ENCODE measurements at places on chromosomes 2 and 18. TPM values are rescaled to one million over a fixed set of nuclear protein-coding genes. Genes with fewer than 3 reads are reported as not detected.

Gene REG3A
- not detected for total RNA-seq

Gene RGPD4
- not detected for total RNA-seq

Gene NBAS
- 22.9 TPM for total RNA-seq

Gene COL4A4
- 0.45 TPM for total RNA-seq

DNA sequence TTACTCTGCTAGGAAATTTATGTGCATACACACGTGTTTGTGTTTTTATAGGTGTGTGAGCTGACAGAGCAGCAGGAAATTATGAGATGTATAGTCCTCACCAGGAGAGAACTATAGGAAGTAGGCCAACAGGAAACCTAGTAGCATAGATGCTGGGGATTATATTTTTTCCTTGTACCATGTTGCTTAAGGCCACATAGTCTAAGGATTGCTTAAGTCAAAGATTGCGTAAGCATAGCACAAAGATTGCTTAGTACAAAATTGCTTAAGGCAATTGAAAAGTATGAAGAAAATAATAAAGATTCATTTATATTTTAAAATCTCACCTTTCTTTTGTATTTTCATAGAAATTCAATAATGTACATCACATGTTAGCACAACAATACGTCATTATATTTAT is 18.7 kb upstream of the CCDC102B start:
- no peak for DNase-seq

DNA sequence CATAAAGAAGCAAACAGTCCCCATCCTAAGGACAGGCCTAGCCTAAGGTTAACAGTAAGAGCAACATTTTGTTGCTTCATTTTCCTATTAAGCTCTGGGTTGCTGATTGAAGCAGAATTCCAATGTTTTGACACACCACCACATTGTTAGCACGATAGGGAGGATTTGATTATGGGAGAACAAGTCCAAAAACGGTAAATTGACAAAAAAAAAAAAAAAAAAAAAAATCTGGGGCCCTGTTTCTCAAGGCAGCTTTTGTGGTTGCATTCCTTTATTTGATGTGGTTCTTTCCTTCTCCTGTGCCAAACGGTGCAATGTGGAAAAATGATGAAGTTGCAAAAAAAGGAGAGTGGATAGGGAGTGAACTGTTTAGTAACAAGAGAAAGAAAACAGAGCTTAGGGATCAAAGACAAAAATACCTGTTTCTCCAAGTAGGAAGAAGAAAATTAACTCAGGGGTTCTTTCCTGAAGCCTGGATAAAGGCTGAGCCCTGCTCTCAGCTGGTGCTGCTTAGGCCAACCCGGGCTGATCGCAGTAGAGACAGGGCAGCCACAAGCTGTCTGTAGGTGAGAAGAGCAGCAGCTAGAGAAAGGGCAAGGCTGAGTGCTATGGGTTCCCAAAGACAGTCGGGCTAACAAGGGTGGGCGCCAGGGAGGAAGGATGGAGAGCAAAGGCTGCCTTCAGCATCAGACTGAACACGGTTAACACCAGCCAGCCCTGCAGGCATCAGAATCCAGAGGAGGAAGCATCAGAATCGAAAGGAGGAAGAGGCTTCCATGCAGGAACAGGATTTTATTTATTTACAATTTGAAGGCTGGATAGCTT is 167.8 kb upstream of the FOSL2 start:
- no peak for DNase-seq

DNA sequence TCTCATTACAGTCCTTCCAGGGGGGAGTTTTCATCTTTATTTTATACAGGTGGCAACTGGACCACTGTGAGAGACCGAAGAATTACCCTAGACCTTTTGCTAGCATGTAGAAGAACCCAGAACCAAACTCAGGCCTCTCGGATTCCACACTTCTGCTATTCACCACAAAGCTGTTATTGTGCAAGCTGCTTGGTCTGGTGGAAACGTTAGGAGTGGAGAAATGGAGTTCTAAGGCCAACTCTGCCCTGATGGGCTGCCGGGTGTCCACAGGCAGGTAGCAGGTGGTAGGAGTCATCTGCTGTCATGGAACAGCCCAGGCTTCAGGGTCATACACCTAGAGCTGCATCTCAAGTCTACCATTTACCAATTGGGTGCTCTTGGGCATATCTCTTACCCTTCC is 218.8 kb downstream of the BCL11A start:
- DNase-seq, result no peak

GRCh38 chr2:167960089-167960747 is 287.2 kb downstream of the STK39 start:
- no peak for DNase-seq

DNA sequence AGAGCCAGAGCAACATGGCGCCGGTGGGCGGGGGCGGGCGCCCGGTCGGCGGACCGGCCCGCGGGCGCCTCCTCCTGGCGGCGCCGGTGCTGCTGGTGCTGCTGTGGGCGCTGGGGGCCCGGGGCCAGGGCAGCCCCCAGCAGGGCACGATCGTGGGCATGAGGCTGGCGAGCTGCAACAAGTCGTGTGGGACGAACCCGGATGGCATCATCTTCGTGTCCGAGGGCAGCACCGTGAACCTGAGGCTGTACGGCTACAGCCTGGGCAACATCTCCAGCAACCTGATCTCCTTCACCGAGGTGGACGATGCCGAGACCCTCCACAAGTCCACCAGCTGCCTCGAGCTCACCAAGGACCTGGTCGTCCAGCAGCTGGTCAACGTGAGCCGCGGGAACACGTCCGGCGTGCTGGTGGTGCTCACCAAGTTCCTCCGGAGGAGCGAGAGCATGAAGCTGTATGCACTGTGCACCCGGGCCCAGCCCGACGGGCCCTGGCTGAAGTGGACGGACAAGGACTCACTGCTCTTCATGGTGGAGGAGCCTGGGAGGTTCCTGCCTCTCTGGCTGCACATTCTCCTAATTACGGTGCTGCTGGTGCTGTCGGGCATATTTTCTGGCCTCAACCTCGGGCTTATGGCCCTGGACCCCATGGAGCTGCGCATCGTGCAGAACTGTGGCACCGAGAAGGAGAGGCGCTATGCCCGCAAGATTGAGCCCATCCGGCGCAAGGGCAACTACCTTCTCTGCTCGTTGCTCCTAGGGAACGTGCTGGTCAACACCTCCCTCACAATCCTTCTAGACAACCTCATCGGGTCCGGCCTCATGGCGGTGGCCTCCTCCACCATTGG is 507 bp downstream of the CNNM4 start:
- no peak for DNase-seq

Measured in esophagus squamous epithelium (tissue), 5 donors.